T-cell (primary cell): ENCODE measurements at places on chromosomes 3 and 15.

- H3K4me3 ChIP-seq, result no peak overlapping the region
- H3K27me3 ChIP-seq, result peaks cover 53% of the 10 kb centered on the region
- H3K36me3 ChIP-seq, result no peaks in the 10 kb centered on the region
- H3K27ac ChIP-seq, result no peak overlapping the region
- H3K4me1 ChIP-seq, result no peaks in the 10 kb centered on the region
Observed at GRCh38 chr15:74229686-74230085, 6.4 kb upstream of the CCDC33 start.

DNA sequence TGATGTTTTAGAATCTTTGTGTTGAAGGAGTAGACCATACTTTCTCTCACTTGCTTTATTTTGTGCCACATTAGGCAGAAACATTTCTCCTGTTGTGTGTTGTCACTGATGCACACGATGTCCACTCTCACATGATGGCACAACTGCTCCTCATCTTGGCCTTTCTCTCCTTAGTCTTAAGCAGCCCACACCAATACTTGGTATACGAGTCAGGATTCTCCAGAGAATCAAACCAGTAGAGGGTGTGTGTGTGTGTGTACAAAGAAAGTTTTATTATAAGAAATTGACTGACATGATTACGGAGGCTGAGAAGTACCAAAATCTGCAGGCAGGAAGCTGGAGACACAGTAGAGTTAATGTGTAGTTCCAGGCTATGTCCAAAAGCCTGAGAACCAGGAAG is 187.1 kb downstream of the ALCAM start:
- H3K27me3 ChIP-seq, result no peaks in the 10 kb centered on the region
- H3K36me3 ChIP-seq, result no peaks in the 10 kb centered on the region
- H3K27ac ChIP-seq, result no peak overlapping the region
- H3K4me1 ChIP-seq, result no peaks in the 10 kb centered on the region

- no peak for DNase-seq
- H3K27ac ChIP-seq, result no peak overlapping the region
- no peaks in the 10 kb centered on the region for H3K36me3 ChIP-seq
- no peak overlapping the region for H3K4me3 ChIP-seq
- H3K27me3 ChIP-seq, result no peaks in the 10 kb centered on the region
- no peaks in the 10 kb centered on the region for H3K4me1 ChIP-seq
Observed at GRCh38 chr3:166889241-166889640, 490.9 kb downstream of the ZBBX start.

DNA sequence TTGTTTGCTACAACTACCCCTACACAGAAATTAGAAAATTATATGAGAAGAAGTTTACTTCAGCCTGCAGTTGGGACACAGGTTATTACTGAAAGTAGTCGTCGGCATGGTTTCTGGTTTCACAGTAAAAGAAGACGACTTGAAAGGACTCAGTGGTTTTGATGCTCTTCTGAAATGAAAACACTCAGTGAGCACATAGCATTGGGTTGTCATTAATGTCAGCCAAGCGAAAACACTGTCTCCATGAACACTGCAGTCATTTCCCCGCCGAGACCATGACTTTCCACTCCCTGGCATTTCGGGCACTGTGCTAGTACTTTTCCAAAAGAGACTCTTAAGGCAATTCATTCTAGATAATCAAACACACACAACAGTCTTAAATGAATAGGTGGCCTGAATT is 69.2 kb upstream of the ICE2 start:
- H3K4me3 ChIP-seq, result peak overlapping the region; percentile 7
- H3K27me3 ChIP-seq, result no peaks in the 10 kb centered on the region
- DNase-seq, result no peak
- H3K4me1 ChIP-seq, result peaks cover 49% of the 10 kb centered on the region
- no peaks in the 10 kb centered on the region for H3K36me3 ChIP-seq

- no peak for DNase-seq
- H3K4me3 ChIP-seq, result no peak overlapping the region
- H3K27me3 ChIP-seq, result no peaks in the 10 kb centered on the region
- peaks cover 4% of the 10 kb centered on the region for H3K4me1 ChIP-seq
- peak overlapping the region; percentile 3 for H3K27ac ChIP-seq
Observed at GRCh38 chr3:172132159-172132586, 92.8 kb downstream of the FNDC3B start.

DNA sequence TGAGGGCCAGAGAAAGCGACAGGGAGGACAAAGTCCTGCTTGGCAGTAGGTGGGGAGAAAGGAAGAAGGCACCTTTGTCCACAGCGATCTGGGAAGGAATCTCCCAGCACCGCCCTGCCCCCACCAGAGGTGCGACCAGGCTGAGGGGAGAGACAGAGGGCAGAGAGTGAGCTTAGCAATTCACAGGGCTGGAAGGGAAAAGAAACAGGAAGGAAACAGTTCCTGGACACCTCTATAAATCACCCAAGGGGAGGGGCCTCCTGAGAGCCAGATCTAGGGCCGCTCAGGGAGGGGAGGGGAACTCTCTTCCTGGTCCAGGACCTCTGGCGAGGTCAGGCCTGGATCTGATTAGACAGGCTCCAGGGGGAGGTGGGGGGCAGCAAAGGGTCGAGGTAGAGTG is 35.4 kb downstream of the RNU5B-1 start:
- no peaks in the 10 kb centered on the region for H3K4me1 ChIP-seq
- no peaks in the 10 kb centered on the region for H3K36me3 ChIP-seq
- no peak for DNase-seq
- H3K4me3 ChIP-seq, result no peak overlapping the region
- H3K27me3 ChIP-seq, result no peaks in the 10 kb centered on the region
- H3K27ac ChIP-seq, result no peak overlapping the region

DNA sequence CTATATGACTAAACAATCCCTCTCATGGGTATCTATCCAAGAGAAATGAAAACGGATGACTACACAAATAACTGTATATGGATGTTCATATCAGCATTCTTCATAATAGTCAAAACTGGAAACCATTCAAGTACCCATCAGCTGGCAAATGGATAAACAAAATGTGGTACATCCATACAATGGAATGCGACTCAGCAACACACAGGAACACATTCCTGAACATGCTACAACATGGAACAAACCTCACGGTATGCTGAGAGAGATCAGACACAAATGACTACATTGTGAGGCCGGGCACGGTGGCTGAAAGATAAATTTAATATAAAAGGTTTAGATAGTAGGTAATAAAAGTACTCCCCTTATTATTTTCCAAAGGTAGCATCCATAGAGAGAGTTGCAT is 42.6 kb downstream of the CCR4 start:
- H3K36me3 ChIP-seq, result peaks cover 4% of the 10 kb centered on the region
- no peak overlapping the region for H3K4me3 ChIP-seq
- H3K27me3 ChIP-seq, result no peaks in the 10 kb centered on the region

GRCh38 chr15:101016581-101016980 is 97.4 kb downstream of the LRRK1 start:
- DNase-seq, result no peak
- H3K4me3 ChIP-seq, result no peak overlapping the region
- no peaks in the 10 kb centered on the region for H3K4me1 ChIP-seq

- DNase-seq, result no peak
- peaks cover 9% of the 10 kb centered on the region for H3K4me1 ChIP-seq
- H3K27ac ChIP-seq, result no peak overlapping the region
- no peaks in the 10 kb centered on the region for H3K36me3 ChIP-seq
- H3K4me3 ChIP-seq, result no peak overlapping the region
- H3K27me3 ChIP-seq, result no peaks in the 10 kb centered on the region
Observed at GRCh38 chr3:128597900-128598299, 52.7 kb downstream of the RPN1 start.

- peaks cover 5% of the 10 kb centered on the region for H3K27me3 ChIP-seq
- no peaks in the 10 kb centered on the region for H3K36me3 ChIP-seq
- H3K27ac ChIP-seq, result no peak overlapping the region
- no peak overlapping the region for H3K4me3 ChIP-seq
Observed at GRCh38 chr3:197592361-197593045, 36.7 kb upstream of the BDH1 start.

DNA sequence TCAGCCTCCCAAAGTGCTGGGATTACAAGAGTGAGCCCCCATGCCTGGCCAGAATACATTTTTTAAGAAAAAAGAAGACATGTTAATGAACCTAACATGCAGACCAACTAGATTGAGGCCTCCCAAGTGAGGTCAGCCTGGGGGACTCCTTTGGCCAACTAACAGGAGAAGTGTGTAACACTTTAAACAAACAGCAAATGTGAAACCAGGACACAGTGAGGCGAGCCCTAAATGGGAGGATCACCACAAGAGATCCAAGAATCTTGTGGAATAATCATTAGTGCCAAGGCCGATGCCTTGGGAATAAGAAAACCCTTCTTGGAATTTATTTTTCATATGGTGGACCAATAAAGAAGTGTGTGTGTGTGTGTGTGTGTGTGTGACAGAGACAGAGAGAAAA is 73.9 kb downstream of the ATP10A start:
- no peaks in the 10 kb centered on the region for H3K4me1 ChIP-seq
- no peaks in the 10 kb centered on the region for H3K27me3 ChIP-seq
- H3K36me3 ChIP-seq, result peaks cover 3% of the 10 kb centered on the region
- no peak overlapping the region for H3K4me3 ChIP-seq
- no peak overlapping the region for H3K27ac ChIP-seq
- no peak for DNase-seq

- DNase-seq, result peak; percentile 66
- peak overlapping the region; percentile 95 for H3K27ac ChIP-seq
- H3K36me3 ChIP-seq, result no peaks in the 10 kb centered on the region
- H3K4me1 ChIP-seq, result peaks cover 43% of the 10 kb centered on the region
Observed at GRCh38 chr3:16842272-16843270, 42.2 kb upstream of the PLCL2 start.

- no peak overlapping the region for H3K27ac ChIP-seq
- no peaks in the 10 kb centered on the region for H3K36me3 ChIP-seq
- no peak for DNase-seq
- no peaks in the 10 kb centered on the region for H3K4me1 ChIP-seq
- no peak overlapping the region for H3K4me3 ChIP-seq
- peaks cover 3% of the 10 kb centered on the region for H3K27me3 ChIP-seq
Observed at GRCh38 chr15:26873846-26874245, 7.0 kb downstream of the GABRA5 start.

DNA sequence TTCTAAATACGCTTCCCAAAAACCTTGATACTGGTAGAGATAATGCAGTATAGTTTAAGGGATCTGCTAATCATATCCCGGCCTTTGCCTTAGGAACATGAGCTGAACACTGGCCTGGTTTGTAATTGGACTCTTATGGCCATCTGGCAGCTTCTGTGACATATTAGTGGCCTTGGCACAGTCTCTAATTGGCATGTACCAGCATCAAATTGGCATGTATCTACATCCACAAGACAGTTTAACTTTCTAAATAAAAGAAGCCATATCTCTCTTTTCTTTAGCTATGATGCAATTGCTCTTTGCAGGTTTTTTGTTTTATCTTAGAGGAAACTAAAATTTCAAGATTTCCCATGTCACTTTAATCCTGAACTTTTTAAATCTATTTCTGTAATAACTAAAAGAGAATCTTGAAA is 44.6 kb upstream of the FILIP1L start:
- H3K27me3 ChIP-seq, result no peaks in the 10 kb centered on the region
- no peak overlapping the region for H3K27ac ChIP-seq
- H3K36me3 ChIP-seq, result no peaks in the 10 kb centered on the region

DNA sequence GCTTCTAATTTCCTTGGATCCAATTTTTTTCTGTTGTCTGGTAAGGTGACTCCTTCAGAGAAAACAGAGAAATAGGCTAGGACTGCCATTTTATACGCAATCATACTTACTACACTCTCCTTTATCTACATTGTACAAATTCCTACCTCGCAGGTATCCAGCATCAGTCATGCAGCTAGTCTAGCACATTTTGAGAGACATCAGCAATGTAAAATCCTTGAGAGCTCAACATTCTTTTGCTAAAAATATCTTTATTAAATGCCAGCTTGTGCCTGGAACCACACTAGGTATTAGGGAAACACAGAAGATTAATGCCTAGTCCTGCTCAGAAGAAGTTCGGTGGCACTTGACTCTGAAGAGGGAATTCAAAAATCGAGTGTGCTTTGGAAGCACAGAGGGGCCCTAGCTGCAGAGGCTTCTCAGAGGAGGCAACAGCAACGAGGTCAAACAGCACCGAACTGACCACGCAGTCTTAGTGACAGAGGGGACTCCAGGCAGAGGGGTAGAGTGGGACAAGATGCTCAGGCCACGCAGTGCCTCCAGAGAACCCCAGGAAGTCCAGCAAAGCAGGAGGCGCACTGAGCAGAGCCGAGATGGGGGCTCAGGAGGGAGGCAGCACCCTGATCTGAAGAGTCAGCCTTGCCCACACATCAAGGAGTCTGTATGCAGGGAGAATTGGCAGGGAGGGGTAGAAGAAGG is 3.5 kb downstream of the FAM174B start:
- H3K27ac ChIP-seq, result no peak overlapping the region
- H3K4me3 ChIP-seq, result no peak overlapping the region
- no peak for DNase-seq
- H3K36me3 ChIP-seq, result no peaks in the 10 kb centered on the region

DNA sequence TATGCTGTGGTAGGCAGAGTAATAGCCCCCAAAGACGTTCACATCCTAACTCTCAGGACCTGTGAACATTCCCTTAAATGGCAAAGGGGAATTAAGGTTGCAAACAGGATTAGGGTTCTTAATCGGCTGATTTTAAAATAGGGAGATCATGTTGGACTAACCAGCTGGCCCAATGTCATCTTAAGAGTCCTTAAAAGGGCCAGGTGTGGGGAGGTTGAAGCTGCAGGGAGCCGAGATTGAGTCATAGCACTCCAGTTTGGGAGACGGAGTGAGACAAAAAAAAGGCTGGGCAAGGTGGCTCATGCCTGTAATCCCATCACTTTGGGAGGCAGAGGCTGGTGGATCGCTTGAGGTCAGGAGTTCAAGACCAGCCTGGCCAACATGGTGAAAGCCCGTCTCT is 1.6 kb upstream of the FLNB start:
- H3K4me3 ChIP-seq, result no peak overlapping the region
- no peak for DNase-seq
- H3K27ac ChIP-seq, result no peak overlapping the region

GRCh38 chr15:52308446-52309153 is 13.0 kb upstream of the MYO5C start:
- H3K27ac ChIP-seq, result no peak overlapping the region
- H3K4me3 ChIP-seq, result no peak overlapping the region
- DNase-seq, result no peak
- no peaks in the 10 kb centered on the region for H3K4me1 ChIP-seq
- no peaks in the 10 kb centered on the region for H3K27me3 ChIP-seq

GRCh38 chr3:18780959-18781358 is 355.8 kb upstream of the SATB1 start:
- H3K36me3 ChIP-seq, result no peaks in the 10 kb centered on the region
- H3K4me3 ChIP-seq, result no peak overlapping the region
- H3K27me3 ChIP-seq, result no peaks in the 10 kb centered on the region
- no peak for DNase-seq
- H3K27ac ChIP-seq, result no peak overlapping the region

DNA sequence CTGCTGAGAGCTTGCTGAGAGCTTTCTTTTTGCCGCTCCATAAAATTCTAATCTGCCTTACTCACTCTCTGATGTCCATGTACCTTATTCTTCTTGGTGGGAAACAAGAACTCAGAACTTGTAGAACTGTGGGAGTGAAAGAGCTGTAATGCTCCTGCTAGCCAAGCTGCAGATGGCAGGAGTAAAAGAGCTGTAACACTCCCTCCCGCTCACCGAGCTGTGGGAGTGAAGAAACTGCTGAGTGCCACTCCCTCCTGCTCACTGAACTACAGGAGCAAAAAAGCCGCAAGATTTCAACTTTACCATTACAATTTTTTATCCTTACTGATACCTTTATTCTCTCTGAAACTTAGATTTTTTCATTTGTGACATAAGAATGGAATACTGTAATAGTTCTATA is 199.1 kb downstream of the SI start:
- no peak overlapping the region for H3K4me3 ChIP-seq
- no peaks in the 10 kb centered on the region for H3K36me3 ChIP-seq
- no peaks in the 10 kb centered on the region for H3K27me3 ChIP-seq
- no peak for DNase-seq

- no peak for DNase-seq
- no peak overlapping the region for H3K4me3 ChIP-seq
- peaks cover 10% of the 10 kb centered on the region for H3K27me3 ChIP-seq
- H3K27ac ChIP-seq, result no peak overlapping the region
Observed at GRCh38 chr3:98404010-98404409, 13.5 kb downstream of the OR5K3 start.
